ENCODE measurements at places on chromosomes 1 and 21.

GRCh38 chr1:19400192-19400611 lies 85.1 kb downstream of the CAPZB start:
- DNase-seq, result no peak

GRCh38 chr1:205923651-205924459 lies 19.4 kb downstream of the SLC26A9 start:
- DNase-seq, result no peak

- DNase-seq, result no peak
Observed at GRCh38 chr21:43690346-43690745, 28.6 kb upstream of the PDXK start.

GRCh38 chr1:184483101-184483683 lies 96.4 kb downstream of the C1orf21 start:
- peak; percentile 38 for DNase-seq

DNA sequence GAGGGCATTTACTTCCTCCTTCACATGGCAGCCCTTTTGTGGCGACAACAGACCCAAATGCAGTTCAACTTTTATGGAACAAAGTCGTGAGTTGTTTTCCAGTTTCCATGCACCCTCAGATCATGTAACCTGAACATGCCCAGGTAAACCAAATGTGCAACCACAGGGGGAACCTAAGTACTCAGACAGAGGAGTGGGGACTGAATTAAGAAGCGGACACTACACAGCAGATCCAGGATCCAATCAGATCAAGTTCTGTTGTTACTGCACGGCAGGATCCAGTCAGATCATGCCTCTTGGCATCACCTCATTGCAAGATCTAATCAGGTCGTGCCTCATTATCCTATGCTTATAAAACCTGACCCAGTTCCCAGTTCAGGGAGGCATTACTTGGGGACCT lies 115.7 kb downstream of the MATN1 start:
- DNase-seq, result no peak

GRCh38 chr21:42160765-42161164 lies 58.2 kb upstream of the ABCG1 start:
- DNase-seq, result no peak

DNA sequence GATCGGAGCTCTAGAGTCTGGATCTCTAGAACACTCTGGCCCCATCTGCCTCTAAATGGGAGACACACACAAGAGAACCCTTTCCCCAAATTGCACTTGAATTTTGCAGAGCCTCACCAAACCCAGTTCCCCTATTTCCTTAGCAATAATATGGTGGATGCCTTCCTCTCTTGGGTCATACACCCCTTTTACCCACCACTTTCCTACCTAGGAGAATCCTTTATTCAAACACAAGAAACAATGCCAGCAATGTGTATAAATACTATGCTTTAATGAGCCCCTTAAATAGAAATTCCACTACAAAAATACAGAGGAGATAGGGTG lies 760 bp upstream of the SF3B4 start:
- DNase-seq, result no peak

DNA sequence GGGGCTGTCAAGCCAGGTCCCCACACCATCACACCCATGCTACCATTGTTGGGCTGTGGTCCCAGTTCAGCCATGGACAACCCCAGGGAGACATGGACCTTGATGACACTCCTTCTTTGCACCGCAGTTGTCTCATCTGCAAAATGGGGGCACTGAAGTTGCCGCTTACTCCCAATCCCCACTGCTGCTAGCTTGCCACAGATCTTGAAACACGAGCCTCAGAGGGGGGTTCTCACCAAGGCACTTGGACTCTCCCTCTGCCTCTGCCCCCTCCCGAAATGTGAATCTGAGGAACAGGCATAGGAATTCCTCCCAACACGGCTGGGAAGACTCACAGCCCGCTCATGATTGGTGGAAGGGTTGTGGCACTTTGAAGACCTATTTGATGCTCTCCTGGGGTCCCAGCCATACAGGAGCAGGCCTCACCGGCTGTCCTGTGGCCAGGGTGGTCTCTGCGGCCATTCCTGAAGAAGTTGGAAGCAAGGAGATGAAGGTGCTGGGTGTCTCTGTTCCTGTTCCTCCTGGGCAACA lies 31.1 kb downstream of the RUNX3 start:
- no peak for DNase-seq

GRCh38 chr1:100719490-100719889 lies at the start of gene VCAM1:
VCAM1 (plus strand) TSS chr1:100719742; CDS start chr1:100719861, 119 bp downstream.
- DNase-seq, result peak; percentile 27

- no peak for DNase-seq
Observed at GRCh38 chr1:238001818-238002217, 111.1 kb upstream of the ZP4 start.

- DNase-seq, result no peak
Observed at GRCh38 chr1:38476850-38477178, 382.8 kb downstream of the RRAGC start.

- DNase-seq, result no peak
Observed at GRCh38 chr1:116911779-116912469, 2.2 kb downstream of the PTGFRN start.

GRCh38 chr1:8120693-8121260 lies 94.7 kb upstream of the ERRFI1 start:
- DNase-seq, result peak; percentile 42

- no peak for DNase-seq
Observed at GRCh38 chr1:109923131-109923945, 12.7 kb downstream of the CSF1 start.

GRCh38 chr21:27034796-27035195 lies 67.9 kb upstream of the ADAMTS5 start:
- no peak for DNase-seq

DNA sequence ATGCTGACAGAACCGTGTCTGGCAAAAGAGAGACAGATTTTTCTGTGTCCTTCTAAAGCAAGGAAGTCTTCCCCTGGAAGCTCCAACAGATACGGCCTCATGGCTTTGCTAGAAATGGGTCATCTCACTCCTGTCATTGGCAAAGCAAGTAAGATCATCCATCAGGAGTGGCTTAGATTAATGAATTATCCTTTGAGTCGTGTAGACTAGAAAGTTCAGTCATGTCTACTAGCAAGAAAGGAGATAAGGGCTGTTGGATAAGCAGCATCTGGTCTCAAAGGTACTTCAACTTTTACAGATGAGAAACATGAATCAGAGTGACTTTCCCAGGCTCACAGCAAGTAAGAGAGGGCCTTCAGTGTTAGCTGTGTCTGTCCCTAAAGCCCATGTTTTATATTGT lies 3.4 kb upstream of the AGO3 start:
- DNase-seq, result no peak

GRCh38 chr1:203408486-203409481 lies 57.9 kb upstream of the FMOD start:
- peak; percentile 85 for DNase-seq

DNA sequence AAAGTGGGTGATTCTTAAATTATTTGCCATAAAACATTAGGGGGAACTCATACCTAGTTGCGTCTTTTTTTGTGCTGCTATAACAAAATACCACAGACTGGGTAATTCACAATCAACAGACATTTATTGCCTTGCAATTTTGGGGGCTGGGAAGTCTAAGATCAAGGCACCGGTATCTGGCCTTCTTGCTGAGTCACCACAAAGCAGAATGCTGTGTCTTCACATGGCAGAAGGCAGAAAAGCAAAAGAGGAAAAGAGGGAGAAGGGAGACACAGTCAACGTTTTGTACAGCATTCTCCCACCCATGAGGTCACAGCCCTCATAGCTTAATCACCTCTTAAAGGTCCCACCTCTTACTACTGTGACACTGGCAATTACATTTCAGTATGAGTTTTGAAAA lies 291.0 kb downstream of the CHRM3 start:
- DNase-seq, result no peak

DNA sequence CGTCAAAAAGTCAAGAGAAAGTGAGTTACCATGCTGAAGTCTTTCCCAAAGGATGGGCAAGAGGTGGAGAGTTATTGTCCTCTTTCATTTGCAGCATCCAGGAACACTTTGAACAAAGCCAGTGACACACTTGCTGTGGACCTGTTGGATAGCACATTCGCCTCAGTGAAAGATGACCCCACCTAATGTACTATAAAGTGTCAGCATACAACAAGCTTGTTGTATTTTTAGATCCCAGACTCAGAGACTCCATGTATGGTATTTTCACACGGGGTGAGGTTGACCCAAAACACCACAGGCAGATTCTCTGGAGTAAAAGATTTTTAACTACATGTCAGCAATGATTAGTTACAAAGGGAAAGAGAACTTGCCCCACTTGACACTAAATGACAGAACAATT lies 273.8 kb downstream of the PTBP2 start:
- no peak for DNase-seq

- no peak for DNase-seq
Observed at GRCh38 chr1:21677168-21677567, 8.0 kb upstream of the RAP1GAP start.

DNA sequence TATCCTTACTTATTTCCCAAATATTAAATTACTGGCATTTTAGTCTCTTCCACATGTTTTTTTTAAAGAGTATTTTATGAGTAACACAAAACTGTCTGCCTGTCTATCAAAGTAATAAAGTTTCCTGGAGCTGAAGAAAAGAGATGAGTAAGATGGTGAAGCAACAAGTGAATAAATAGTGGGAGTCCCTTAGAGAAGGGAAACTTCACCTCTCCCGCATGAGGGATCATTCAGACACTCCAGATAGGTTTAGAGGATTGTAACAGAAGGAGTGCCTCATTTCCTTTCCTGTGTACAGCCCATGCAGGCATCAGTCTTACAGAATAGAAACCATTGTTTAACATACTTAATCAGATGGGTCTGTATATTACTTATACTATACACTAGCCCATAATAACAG lies 205.7 kb downstream of the USP25 start:
- no peak for DNase-seq

DNA sequence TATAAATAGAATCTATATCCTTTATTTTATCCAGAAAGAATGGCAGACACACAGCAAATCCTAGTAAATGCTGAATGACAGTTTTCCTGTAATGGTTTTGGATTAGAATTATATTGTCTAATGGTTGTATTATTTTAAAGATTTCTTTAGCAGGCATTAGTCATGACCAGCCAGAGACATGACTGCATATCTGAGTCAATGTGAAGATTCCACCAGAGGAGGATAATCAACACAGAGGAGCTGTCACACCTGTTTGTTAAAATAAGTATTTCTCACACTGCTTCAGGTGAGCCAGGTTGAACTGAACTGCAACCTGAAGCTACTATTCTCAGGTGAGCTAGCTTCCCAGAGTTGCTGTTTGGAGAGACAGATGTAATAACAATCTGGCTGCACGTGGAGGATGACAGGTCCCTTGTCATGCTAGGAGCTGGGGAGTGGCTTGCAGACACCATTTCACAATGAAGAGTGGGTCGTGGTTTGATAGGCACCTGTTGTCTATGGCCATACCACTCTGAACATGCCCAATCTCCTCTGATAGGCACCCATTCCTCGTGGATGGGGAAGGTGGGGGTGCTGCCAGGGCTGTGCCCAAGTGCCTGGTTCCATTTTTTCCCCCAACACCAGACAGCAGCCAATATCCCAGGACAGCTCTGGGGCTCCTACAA lies 94.3 kb downstream of the KCNJ6 start:
- no peak for DNase-seq

DNA sequence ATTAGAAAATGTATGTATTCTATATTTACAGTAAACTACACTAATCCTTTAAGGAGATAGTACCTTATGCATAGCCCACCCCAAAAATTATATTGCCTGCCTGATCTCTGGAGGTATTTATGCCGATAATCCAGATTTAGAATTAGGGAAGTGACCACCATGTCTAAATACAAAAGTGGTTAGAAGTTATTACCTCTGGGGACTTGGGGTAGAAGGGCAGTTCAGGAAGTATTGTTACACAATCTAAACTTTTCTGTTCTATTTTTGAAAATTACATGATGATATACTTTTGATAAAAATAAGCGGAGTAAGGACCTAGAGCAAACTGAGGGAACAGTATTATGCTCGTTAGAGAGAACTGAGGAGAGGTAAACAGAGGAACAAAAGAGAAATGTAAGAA lies 90.5 kb upstream of the ZP4 start:
- DNase-seq, result no peak

GRCh38 chr1:71668065-71668464 lies 587.2 kb upstream of the ZRANB2 start:
- no peak for DNase-seq

DNA sequence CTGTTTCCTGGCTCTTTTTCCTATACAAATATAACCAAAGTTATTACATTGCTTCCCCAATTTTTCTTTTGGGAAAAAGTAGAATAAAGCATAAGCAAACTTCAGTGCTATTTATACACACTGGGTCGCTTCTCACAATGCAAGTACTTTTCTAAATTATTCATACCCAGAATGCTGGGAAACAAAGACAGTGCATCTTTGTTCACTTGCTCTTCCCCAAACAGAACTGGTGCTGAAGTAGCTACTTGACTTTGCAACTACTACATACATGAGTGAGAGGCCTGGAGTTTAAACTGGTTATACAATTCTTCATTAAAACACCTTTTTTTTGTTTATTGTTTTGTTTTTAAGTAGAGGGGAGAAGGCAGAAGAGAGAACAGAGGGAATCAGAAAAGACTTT lies 40.2 kb downstream of the STX6 start:
- DNase-seq, result no peak

- no peak for DNase-seq
Observed at GRCh38 chr1:239817276-239817675, 274.4 kb upstream of the FMN2 start.

GRCh38 chr1:227728059-227728891 lies 6.8 kb downstream of the JMJD4 start:
- peak; percentile 81 for DNase-seq

GRCh38 chr1:193014400-193014799 lies 44.8 kb downstream of the UCHL5 start:
- no peak for DNase-seq

DNA sequence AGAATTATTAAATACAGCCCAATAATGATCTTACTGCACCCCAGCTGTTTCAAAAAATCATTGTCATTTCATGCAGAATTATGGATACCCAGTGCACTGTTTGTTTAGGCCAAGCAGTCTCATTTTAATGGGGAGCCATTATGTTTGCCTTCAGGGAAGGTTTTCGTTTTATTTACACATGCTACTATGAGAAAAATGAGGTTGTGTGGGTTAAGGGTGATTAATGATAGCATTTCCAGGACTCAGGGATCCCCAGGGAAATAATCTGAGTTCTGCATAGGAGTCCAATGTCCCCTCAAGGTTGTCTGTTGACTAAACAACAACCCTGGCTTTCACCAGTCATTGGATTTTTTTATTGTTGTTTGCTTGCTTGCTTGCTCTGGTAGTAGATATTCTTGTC lies 71.0 kb upstream of the ZP4 start:
- DNase-seq, result no peak

DNA sequence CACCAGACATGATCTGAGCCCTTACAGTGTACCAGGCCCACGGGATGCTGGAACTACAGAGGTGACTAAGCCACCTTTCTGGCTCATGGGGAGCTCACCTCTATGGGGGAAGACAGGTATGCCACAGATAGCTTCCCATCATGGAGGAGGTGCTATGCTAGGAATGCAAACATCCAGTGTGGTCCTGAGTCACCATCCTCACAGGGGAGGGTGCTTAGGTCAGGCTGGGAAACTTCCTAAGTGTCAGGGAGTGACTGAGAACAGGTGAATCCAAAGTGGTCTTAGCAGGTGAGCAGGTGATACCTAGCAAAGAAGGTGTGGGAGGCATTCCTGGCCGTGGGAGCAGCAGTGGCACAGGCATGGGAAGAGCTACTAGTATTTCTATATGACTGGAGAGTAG lies 8.6 kb upstream of the RASSF5 start:
- no peak for DNase-seq
